ENCODE measurements at places on chromosomes 3 and 15.

DNA sequence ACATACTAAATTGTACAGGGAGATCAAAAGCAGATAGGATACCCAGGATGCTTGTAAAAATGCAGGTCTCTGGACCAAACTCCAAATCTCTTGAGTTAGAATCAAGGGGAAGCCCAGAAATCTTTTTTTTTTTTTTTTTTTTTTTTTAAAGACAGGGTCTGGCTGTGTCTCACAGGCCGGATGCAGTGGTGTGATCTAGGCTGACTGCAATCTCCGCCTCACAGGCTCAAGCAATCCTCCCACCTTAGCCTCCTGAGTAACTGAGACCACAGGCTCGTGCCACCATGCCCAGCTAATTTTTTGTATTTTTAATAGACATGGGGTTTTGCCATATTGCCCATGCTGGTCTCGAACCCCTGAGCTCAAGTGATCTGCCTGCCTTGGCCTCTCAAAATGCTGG, 373.5 kb downstream of the SHQ1 start:
- DNase-seq, result no peak

DNA sequence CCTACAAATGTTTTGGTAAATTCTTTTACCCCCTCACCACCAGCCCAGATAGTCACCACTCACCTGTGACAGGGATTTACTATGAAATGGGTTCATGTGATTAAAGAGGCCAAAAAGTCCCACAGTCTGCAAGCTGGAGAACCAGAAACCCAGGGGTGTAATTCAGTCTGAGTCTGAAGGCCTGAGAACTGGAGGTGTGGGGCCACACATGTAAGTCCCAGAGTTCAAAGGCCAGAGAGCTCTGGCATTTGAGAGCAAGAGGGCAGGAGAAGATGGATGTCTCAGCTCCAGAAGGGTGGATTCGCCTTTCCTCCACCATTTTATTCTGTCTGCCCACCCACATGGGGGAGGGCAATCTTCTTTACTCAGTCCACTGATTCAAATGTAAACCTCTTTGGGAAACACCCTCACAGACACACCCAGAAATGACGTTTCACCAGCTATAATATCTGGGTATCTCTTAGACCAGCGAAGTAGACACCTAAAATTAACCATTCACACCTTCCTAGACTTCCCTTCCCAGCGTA, 11.9 kb downstream of the RTP3 start:
- no peak for DNase-seq

- DNase-seq, result no peak
Measured at GRCh38 chr3:81580355-81580754, 181.1 kb downstream of the GBE1 start.

DNA sequence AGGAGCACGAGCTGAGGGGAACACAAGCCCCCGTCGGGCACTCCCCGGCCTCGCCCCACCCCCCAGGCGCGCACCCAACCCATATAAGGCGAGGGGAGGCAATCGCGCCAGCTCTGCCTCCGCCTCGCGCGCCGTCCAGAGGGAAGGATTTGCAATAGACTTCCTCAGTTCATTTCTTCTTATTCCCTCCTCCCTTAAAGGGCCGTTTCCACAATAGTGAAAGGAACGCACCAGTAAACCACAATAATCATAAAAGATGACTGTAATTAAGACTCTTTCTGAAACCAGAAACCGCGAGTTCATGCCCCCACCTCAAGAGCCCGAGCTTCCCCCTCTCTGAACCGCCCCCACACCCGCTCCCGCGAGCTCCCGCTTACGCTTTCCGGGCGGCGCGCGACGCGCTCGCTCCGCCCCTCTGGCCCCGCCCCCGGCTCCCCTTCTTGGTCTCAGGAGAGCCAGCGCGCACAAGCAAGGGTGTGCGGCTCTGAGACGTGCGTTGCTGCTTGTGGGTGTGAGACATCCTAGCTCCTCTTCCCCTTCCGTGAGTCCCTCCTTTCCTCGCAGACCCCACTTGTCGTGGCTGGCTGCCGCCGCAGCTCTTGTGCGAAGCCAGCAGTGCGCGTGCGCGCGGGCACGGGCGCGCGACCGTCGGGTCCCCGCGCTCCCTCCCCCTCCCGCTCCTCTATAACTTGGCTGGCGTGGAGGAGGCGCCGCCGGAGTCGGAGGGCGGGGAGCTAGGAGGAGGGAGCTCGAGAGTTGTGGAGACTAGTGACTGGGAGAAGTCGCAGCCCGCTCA, at the start of gene DIPK2A:
Gene DIPK2A, plus strand, starts transcription at position 465 of the 796 bp plus-strand sequence. CDS start 510 bp downstream, outside the sequence.
- DNase-seq, result peak; percentile 87

- DNase-seq, result no peak
Measured at GRCh38 chr15:99424131-99424571, 141.6 kb upstream of the MEF2A start.
